ENCODE measurements at places on chromosomes 1 and 21. TPM values are rescaled to one million over a fixed set of nuclear protein-coding genes. Genes with fewer than 3 reads are reported as not detected.

GRCh38 chr1:10862743-10863335 lies 66.4 kb upstream of the CASZ1 start:
- no peak for DNase-seq

DNA sequence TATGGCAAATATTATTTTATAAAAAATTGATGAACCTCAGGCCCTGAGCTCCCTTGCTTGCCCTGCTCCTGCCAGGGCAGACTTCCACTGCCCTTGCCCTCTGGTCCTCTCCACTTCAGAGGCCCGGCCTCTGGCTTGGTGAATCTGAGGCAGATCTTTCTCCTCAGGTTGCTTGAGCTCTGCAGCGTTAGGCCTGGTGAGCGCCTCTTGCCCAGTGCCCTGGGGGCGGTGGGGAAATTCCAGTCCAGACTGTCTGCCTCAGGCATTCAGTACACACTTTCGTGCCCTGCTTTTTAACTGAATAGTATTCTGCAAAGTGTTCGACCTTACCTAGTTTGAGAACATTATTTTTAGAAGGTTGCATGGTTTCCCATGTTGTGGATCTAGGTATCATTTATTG lies 98.2 kb downstream of the PCBP3 start:
- DNase-seq: no peak

DNA sequence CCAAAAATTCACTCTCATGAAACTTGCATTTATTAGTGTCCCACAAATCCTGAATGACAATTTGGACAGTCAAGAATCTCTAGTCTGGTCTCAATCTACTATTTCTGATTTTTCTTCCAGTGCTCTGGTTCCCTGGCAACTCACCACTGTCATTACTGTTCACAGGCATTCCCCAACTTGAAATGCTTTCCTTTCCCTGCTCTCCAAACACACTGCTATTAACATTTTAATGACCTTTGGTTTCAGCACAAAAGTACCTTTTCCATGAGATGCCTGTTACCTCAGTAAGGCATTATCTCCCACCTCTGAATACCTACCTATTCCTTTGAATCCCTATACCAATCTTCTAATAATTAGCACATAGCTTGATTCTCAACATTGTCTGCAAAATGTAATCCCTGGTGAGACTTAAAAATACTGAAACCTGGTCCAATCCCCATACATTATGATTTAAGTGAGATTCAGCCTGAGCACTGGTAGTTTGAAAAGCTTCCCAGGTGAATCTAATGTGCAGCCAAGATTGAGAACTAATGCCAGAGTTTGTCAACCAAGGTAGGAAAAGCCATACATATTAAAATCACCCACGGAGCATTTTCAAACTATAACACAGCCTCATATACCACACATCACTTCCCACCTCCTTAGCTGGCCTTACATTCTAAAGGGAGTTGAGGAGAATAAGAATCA lies 11.7 kb upstream of the ANGPTL3 start:
- DNase-seq: no peak

DNA sequence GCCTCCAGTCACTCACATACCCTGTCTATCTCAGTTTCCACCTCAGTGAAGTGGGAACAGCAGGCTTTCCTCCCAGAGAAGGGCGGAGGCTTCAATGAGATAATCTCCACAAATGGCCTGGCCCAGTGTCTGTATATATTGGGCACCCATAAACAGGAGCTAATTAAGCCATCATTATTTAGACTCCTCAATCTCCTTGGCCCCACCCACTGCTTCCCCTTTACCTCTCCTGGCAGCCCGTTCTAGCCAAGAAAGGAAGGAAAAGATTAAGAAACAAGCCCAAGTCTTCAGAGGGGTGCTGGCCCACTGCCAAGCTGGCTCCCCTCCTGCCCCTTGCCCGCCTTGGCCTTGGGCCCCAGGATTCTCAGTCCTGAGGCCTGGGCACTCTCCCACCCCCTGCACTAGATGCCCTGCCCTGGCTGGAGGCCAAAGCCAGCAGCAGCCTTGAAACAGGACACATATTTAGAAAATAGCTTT lies 15.9 kb upstream of the EPB41 start:
- DNase-seq: no peak

DNA sequence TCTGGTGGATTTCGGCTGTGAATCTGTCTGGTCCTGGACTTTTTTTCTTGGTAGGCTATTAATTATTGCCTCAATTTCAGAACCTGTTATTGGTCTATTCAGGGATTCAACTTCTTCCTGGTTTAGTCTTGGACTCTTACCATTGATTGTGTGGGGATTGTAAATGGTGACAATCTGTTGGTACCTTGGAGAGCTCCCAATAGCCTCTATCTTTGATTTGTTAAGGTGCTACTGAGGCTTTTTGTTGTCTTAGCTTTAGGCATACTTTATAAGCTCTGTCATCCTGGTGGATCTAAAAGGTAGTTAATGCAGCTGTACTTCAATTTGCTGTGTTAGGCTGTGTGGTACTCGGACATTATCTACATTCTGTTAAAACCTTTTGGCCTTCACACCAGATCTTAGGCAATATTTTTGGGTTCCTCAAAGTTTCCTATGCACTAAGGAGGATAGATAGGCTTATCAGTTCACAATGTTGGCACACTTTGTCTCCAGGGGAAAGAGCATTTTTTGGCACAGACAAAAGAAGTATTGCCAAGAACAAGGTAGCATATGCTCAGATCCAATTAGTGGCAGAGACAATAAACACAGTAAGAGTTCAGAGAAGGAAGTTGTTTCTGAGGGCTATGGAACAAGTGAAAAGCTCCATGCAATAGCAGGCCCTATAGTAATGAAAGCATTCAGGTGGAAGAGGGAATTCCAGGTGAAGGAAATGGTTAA lies 230.4 kb downstream of the PDE4B start:
- DNase-seq: peak; percentile 15

DNA sequence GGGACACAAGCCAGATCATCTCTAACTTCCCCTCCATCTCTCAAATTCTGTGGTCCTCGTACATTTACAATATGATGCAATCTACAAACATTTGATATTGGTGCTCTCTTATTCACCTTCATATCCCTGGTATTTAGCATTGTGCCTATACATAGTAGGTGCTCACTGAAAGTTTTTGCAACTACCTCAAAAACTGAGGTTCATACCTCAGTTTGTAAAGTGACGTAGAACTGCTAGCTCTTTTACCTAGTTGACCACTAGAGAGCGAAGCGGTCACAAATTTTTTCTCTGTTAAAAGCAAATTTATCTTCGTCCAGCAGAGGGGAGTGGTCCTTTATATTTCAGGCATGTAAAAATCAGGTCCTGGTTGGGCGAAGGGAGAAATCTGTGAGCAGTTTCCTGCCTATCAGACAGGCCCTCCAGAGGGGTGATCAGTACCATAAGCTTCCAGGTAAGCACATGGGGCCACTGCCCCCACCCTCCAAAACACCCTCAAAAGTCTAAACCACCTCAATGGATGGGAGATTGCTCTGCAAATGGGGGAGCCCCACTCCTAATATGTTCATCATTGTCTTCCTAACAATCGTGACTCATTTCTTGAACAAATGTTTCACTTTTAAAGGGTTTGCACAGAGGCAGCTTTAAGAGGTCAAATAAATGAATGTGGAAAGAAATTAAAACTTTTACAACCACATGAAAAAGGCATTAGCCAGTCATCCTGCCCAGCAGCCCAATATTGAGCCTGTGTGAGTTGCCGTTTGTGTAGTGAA lies 10.6 kb upstream of the HLCS start:
- peak; percentile 96 for DNase-seq

GRCh38 chr1:41711581-41711980 lies 207.1 kb downstream of the HIVEP3 start:
- no peak for DNase-seq

GRCh38 chr1:7345516-7345915 lies 425.6 kb upstream of the VAMP3 start:
- DNase-seq: no peak

GRCh38 chr1:34885405-34886247 lies 26.1 kb upstream of the SMIM12 start:
- no peak for DNase-seq

- no peak for DNase-seq
These were observed 44.7 kb downstream of the SLC44A3 start for GRCh38 chr1:94864821-94865220.

DNA sequence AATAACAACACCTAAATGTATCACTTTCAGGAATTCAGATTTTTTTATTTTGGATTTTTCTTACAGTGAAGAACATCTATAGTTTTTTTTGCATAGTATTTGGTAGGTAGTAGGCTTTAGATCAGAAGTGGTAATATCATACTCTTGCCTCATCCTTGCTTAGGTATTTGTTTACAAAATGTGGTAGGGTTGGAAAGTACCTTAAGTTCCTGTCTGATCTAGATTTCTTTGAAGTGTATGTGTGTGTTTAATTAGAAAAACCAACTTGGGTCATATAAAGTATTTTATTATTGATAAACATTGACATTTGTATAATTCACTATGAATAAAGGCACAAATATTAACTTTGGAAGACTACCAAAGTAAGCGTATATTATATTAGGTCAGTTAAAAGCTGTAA lies 85.3 kb upstream of the GPR88 start:
- DNase-seq: peak; percentile 33

DNA sequence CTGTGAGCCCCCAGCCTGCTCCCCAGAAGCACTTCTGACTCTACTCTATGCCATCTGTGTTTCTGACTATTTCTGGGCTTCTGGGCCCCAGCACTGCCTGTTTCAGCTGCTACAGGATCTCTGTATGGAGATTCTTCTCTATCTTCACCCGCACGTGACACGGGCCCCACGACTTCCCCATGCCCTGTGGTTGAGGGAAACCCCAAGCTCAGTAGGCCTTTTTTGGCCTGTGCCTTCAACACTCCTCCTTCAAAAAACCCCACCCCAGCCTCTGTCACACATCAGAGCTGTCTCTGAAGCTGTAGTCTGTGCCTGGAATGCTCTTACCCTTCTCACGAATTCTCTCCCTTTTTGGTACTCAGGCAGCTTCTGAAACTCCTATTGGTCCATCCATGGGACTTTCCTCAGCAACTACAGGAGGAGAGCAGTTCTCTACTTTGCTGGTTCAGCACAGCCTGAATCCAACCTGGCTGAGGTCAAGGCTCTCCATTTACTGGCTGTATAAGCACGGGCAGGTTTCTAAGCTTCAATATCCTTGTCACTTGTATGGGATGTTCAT lies 2.0 kb upstream of the NID1 start:
- no peak for DNase-seq

- DNase-seq: no peak
These were observed 80.9 kb upstream of the SYT6 start for GRCh38 chr1:114234408-114235124.

- no peak for DNase-seq
These were observed 71.9 kb upstream of the USP24 start for GRCh38 chr1:55286856-55287602.

- no peak for DNase-seq
These were observed 35.0 kb downstream of the CTTNBP2NL start for GRCh38 chr1:112431038-112431437.

DNA sequence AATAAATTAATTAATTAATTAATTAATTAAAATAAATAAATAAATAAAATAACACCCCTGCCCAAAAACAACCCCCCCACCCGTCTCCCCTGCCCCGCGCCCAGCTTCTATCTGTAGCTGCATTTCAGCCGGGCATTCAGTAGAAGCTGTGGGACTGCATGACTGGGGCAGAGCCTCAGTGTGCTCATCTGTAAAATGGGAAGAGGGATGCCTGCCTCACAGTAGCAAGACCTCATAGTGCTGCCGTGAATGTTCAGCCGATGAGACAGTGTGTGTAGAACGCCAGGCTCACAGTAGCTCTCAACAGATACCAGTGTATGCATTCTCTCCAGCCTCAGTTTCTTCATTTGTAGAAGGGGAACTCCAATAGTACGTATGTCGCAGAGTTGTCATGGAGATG lies 8.7 kb downstream of the PADI4 start:
- DNase-seq: no peak

DNA sequence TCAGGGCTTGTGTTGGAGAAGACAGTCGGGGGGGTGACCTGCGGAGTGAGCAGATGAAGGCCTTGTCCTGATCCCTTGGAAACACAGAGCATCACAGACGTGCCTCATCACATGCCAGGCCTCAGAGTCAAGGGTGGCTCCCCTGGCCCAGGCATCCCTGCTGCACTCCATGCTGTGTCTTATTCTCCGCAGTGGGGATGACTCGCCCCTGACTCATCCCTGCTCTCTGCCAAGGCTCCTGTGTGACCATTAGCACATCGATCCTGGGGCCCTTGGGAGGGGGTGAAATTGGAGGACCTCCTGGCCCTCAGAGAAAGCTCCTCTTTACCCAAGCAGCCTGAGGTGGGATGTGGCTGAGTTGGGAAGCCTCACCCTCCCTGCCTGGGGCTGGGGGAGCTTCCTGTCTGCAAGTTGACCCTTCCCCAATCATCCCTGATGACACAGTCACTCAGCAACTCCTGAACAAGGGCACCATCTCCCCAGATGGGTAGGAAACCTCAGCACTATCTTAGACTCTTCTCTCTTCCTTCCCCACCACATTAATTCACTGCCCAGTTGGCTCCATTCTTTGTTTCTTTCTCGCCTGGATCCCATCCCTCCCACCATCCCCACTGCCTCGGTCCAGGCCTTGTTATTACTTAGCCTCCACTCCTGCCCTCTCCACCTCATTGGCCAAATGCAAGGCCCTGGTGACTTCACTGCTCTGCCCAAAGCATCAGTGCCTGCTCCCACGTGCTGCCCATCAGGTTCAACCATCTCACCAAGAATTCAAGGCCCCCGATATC lies 74.6 kb downstream of the CAMK2N1 start:
- peak; percentile 94 for DNase-seq

GRCh38 chr1:175602026-175602585 lies 141.3 kb downstream of the TNR start:
- DNase-seq: no peak

- DNase-seq: peak; percentile 90
These were observed 77.4 kb downstream of the RERE start for GRCh38 chr1:8740034-8740449.

DNA sequence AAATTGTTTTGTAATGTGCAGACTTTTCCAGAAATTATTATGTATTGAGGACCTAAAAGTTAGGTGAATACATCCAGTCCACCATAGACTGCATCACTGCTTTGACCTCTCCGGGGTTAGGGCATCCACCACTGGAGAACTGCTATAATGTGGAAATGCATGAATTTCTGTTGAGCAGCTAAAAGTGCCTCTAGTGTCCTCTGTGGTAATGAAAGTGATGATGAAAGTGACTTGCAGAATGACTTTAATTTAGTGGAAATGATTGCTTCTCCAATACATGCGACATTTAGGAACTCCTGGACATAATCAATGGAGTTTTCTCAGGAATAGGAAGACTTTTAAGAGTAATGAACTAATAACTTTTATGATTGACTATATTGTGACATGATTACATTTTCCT lies 170.8 kb downstream of the LBR start:
- DNase-seq: no peak

DNA sequence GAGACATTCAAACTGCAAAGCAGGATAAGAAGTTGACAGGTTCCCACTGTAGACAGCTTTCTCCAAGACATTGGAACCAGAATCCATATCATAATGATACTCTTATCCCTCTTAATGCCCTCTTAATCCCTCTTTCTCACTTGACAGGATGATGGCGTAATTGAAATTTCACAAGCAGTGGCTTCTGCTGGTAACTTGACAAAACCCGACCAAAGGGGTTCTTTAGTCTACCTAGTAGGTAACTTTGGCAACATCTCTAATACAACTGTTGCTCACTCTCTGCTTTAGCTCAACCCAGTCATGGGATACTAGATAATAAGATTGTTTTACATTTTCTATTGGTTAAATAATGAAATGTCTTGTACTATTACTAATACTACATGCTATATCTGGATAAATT lies 34.7 kb downstream of the S100A10 start:
- no peak for DNase-seq

- no peak for DNase-seq
These were observed 296.6 kb downstream of the OMA1 start for GRCh38 chr1:58249737-58250586.

NECTIN4 gene
- 6.8 TPM for total RNA-seq

FGGY gene
- total RNA-seq: 7.4 TPM

OR2T33 gene
- total RNA-seq: 0.18 TPM

A3GALT2 gene
- not detected for total RNA-seq

WDR47 gene
- 7.7 TPM for total RNA-seq

SH2D1B gene
- total RNA-seq: 0.04 TPM

Measured in PC-3 (cell line).